ENCODE measurements at places on chromosomes 7 and 10.
A peak's percentile ranks its signal among the peaks of the same experiment; 100 is the strongest.

DNA sequence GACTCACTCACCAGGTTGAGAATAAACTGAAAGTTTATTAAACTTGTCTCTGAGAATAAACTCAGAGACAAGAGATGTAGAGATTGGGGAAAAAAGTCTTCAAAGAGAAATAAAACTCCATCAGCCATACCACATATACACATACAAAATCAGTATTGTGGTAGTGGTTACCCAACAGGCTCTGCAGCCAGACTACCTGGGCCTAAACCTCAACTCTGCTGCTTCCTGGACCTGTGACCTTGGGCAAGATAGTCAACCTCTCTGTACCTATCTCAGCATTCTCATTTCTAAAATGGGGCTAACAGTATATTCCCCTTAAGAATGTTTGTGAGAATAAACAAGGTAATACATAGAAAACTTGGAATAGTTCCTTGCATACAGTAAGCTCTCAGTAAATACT is 15.3 kb downstream of the TPK1 start:
- DNase-seq: no peak

- no peak for DNase-seq
Measured at GRCh38 chr10:57973451-57973850, 294.2 kb downstream of the IPMK start.

GRCh38 chr10:122323941-122324675 is 50.4 kb upstream of the PLEKHA1 start:
- no peak for DNase-seq

DNA sequence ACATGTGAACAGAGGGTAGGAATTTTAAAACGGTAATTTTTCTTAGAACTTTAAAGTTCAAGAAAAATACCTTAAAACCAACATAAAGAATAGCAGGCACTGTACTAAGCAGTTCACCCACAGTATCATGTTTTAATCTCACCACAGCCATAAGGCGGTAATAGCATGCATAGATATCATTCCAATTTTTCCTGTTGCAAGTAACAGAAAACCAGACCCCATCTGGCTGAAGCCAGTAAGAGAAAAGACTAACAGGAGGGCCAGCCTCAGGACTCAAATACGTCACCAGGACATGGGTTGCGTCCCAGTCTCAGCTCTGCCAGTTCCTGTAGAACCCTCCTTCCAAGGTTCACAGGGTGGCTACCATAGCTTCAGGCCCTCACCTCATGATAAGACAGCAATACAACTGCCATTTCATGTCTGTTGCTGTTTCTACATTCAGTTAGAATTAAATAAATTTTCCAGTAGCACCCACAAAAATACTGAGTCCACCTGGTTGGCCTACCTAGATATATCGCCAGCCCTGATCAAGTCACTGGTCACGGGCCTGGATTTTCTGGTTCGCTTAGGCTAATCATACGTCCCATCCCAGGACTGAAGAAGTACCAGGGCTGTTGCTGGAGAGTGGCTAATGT is 2.0 kb upstream of the RNF32 start:
- DNase-seq: no peak

DNA sequence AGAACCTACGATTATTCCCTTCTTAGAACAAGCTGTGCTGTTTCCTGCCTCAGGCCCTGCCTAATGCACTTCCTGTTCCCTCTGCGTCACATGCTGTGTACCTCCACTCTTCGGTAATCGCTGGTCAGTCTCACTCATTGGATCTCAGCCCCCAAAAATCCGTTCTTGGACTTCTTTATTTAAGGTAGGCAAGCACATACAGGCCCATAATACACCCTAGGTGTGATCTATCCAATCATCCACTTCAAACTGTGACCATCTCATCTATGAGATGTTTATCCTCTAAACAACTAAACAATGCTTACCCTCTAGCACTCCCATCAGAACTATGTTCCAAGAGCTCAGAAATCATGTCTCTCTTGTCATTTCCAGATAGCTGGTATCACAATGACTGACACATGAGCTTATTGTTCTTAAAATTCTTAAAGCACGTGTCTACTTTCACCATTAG is 83.9 kb downstream of the CADPS2 start:
- DNase-seq: peak; percentile 6

- DNase-seq: no peak
Measured at GRCh38 chr7:116597384-116597783, 72.5 kb downstream of the CAV1 start.

DNA sequence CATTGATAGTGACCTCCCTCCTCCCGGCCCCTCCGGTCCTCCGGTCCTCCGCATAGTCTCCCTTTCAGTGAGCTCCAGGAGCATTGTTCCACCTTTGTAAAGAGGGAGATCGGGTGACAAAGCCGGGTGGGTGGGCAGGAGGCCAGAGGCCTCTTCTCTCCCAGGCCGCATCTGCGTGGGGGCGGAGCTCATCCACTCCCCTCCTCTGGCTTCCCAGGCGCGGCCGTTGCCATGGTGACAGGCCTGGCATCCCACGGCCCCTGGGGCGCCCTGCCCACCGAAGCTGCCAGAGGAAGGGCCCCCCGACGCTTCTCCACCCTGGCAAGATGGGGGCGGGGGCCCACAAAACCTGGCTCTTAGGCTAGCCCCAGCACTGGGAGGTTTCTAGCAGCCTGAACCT is 4.4 kb upstream of the FZD9 start:
- no peak for DNase-seq

DNA sequence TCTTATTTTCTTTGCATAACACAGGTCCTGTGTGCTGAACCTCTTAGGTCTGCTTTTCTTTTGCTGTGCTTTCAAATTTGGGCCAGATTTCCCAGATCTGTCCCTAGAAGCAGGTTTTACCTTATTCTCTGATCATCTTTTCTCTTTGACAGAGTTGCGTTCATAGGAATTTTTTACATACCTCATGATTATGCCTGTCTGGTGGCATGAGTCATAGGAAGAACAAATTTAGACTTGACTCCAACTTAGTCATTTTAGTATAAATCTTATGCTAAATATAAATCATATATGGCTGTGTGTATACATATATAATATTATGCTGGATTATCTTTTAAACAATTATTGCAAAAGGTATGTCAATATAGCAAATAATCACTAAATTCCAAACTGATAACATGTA is 1038.9 kb downstream of the GRM8 start:
- peak; percentile 16 for DNase-seq

DNA sequence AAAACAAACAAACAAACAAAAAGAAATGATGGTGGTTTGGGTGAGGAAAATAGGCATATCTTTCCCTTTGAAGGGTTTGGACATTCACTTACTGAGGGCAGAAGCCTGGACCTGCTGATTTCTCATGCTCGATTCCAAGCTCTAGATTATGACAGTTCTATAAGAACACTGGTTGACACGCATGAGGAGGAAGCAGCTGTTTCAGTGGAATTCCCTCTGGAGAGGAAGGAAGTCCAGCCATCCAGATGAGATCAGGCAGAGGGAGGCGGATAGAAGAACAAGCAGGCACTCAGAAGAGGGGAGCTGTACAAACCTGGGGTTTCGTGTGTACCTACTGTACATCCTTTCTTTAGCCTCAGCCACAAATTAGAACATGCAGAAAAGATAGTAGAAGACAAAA is 691.9 kb downstream of the INHBA start:
- peak; percentile 23 for DNase-seq

GRCh38 chr10:43846187-43846680 is 197.6 kb upstream of the ZNF32 start:
- peak; percentile 29 for DNase-seq

- no peak for DNase-seq
Measured at GRCh38 chr10:107813451-107814162, 649.1 kb upstream of the SORCS1 start.

GRCh38 chr7:51160990-51161615 is 155.5 kb downstream of the COBL start:
- DNase-seq: peak; percentile 33

DNA sequence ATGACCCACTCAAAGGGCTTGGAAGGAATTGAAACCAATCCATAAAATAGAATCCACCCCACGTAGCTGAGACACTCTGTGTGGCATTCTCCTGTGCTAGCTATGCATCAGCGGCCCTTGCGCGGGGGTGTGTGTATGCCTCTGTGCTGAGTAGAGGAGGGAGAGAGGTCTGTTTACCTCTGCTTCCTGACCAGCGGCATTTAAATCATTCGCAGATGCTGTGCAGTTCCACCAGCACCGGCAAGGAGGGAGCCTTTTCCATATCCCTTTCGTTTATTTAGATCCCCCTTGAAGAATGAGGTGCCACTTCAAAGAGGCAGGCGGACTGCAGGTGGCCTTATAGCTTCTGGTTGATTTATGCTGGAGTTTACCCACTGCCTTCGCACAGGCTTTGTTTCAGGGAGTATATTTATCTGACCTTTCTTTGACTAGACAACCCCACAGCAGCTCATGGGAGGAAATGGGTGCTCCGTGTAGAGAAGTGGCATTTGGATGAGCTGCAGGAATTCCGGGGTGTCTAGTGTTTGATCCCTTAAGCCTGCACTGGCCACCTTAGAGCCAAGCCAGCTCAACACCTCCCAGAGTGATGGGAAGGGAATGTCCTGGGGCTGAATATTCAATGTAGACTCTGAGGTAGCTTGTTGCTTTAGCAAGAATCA is 11.4 kb downstream of the C10orf53 start:
- peak; percentile 8 for DNase-seq

GRCh38 chr7:122556873-122557542 is 141.9 kb downstream of the RNF133 start:
- DNase-seq: no peak

DNA sequence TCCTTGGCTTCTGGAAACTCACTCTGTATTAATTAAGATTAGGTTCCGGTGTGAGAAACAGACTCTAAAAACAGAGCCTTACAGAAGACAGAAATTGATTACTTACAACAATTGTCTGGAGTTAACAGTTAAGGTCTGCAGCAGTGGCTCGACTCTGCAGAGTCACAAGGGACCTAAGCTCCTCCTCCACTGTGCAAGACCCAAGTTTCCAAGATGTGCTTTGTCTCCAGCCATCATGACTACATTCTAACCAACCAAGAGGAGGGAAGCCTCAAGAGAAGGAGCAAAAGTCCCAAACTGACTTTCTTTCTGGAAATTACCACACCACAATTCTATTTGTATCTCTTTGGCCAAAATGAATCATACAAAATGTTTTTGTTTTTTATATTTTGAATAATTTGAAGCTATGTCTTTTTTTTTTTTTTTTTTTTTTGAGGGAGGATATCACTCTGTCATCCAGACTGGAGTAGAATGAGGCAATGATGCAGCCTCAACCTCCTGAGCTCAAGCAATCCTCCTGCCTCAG is 14.2 kb upstream of the ODAD2 start:
- DNase-seq: no peak

GRCh38 chr7:131618391-131618790 is 62.0 kb upstream of the PODXL start:
- no peak for DNase-seq

DNA sequence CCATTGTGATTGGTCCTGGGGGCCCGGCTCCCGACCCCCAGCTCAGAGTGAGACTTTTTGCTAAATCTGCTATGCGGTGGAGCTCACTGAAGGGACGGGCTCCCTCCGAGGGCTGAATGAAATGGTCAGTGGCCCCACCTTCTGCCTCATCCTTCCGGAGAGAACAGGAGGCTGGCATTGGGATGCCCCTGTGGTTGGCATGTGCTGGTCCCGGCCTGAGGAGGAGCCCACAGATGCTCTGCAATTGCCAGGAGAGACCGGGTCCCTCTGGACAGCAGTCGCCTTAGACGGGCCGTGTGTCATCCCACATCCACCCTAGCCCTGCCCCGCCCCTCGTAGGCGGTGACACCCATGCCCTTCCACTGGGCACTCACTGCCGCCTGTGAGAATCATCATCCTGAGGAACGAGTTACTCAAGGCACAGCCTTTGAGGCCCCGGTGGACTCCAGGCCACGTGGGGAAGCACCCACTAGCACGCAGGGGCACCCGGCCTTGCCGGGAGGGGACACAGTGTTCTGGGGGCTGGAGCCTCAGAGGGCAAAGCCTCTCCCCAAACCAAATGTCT is 21.2 kb upstream of the DPYSL4 start:
- DNase-seq: no peak

GRCh38 chr10:112615269-112615668 is 168.3 kb downstream of the VTI1A start:
- no peak for DNase-seq

DNA sequence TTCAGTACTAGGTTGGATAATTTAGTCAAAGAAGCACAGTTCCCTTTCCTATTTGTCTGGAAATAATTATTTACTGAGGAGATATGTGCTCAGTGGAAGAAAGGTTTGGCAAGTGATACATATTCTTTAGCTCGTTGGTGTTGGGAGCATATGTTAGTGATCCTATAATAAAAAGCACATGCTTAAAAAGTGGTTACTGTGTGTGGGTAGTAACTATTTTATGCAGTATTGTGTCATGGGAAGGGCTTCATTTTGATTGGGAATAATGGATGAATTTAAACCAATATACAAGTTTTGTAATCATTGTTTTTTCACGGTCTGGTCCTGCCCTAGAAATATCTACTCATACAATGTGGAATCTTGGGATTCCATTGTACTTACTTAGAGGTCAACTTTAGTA is 188.7 kb upstream of the PPP1R3A start:
- no peak for DNase-seq

DNA sequence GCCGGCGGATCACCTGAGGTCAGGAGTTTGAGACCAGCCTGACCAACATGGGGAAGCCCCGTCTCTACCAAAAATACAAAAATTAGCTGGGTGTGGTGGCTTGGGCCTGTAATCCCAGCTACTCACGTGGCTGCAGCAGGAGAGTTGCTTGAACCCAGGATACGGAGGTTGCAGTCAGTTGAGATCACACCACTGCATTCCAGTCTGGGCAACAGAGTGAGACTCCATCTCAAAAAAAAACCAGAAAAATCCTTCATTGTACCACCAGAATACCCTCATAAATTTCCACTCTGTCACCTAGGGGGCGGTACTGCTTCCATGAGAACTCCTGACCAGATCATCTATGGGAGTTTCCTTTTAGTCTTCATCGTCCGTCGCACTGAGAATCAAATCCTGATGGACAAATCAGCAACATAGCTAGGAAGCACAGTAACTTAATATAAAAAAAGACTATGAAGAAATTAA is 225.8 kb upstream of the KLF14 start:
- DNase-seq: peak; percentile 83

DNA sequence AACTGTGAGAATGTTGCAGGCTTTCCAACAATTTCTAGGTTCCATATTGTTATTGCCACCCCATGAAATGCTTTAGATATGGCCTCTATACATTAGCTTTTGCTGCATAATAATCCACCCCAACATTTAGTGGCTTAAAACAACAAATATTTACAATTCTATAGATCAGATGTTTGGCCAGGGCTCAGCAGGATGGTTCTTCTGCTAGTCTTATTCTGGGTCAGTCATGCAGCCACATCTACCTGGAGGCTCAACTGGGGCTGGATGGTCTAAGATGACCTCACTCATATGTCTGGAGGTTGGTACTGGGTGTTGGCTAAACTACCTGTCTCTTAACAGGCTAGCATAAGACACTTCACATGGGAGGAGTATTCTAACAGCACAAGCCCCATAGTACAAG is 607.3 kb downstream of the LRMDA start:
- no peak for DNase-seq

GRCh38 chr10:58976254-58976653 is 200.2 kb upstream of the PHYHIPL start:
- DNase-seq: no peak

- no peak for DNase-seq
Measured at GRCh38 chr7:19916046-19916445, 142.6 kb upstream of the TMEM196 start.

- no peak for DNase-seq
Measured at GRCh38 chr7:17347401-17347800, 48.9 kb downstream of the AHR start.

- no peak for DNase-seq
Measured at GRCh38 chr10:126201603-126202002, 186.7 kb downstream of the ADAM12 start.
